C1 segment of cervical spinal cord (tissue), 14 donors: ENCODE measurements at places on chromosomes 6 and 20.

DNA sequence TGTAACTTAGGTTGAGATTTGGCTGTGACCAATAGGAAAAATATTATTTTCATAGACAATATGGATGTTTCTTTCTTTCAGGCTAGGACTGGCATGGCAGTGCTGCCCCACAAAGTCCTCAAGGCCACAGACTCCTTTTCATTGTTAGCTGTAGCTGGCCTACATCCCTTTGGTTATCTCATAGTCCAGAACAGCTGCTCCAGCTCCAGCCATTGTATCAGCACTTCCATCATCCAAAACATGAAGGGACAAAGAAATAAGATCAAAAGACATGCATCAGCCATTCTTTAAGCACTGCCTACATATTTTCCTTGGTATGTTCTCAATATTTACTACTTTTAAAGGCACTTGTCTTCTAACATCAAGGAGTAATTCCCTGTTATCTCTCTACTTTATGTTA is 73.0 kb downstream of the ZDHHC14 start:
- no peak for DNase-seq

DNA sequence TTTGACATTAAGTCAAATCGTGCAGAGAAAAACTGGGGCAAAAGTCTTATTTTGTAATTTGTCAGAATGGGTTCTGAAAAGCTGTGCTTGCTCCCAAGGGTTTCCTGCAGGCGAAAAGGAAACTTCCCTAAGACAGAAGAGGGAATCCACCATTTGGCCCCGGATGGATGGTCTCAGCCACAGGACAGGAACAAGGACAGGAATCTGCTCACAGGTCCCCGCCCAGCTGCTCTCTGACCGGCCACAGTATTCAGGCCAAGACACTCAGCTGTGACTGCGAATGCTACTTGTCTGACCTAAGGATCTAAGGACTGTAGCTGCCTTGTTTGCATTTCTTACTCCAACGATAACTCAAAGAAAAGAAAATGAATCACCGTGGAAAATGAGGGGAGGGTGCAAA is 197.0 kb downstream of the BMP7 start:
- no peak for DNase-seq

DNA sequence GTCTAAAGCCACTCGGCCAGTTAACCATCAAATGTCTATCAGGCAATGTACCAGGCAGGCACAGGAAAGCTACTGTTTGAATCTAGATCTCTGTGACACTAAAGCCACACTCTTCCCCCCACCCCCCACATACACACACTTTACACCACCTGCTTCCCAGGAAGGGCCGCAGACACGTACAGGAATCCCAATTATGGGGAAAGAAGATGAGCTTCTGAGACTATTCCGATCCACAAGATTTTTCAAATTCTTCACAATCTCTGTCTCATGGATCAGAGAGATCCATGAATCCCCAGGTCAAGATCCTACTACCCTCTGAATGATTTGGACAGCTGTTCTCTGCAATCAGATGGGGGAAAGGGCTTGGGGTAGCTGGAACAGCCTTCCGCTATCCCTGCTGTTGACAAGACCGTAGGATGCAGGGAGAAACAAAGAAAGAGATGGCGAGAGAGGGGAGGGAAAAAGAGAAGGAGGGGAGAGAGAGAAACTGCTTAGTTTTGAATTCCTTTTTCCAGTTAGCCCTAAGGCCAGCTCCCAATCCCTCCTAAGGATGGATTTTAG is 25.4 kb upstream of the RIMS4 start:
- no peak for DNase-seq

DNA sequence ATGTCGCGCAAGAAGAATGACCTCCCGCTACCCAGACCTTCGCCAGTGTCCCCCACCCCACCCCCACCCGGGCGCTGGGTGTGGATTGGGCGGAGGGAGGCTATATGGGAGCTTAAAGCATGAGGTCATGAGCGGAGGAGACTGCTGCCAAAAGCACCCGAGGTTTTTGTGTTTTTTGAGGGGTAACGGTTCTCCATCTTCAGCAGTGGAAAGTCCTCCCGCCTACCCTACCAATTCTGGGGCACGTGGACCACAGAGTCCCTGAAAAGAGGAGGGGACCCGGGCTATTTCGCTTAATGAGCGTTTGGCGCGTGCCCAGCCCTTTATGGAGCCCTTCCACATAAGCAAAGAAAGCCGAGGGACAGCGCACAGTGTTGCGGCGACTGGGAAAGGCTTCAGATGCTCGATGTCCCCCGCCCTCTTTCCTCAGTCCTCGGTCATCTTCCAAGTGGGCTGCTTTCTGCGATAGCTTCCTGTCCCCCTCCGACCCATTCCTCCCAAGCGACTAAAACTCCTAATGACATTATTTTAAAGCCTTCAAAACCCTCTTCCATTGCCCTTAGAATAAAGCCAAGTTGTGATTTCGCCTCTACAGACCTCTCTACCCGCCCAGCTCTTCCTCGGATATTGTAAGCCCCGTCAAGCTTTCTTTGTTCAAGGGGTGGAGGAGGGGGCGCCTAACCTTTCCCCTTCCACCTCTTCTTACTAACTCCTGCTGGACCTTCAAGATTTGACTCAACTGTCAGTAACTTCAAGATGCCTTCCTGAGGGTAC is 2.1 kb upstream of the TRERF1 start:
- no peak for DNase-seq

GRCh38 chr20:48986899-48987298 is 59.2 kb upstream of the CSE1L start:
- DNase-seq = peak; percentile 7

DNA sequence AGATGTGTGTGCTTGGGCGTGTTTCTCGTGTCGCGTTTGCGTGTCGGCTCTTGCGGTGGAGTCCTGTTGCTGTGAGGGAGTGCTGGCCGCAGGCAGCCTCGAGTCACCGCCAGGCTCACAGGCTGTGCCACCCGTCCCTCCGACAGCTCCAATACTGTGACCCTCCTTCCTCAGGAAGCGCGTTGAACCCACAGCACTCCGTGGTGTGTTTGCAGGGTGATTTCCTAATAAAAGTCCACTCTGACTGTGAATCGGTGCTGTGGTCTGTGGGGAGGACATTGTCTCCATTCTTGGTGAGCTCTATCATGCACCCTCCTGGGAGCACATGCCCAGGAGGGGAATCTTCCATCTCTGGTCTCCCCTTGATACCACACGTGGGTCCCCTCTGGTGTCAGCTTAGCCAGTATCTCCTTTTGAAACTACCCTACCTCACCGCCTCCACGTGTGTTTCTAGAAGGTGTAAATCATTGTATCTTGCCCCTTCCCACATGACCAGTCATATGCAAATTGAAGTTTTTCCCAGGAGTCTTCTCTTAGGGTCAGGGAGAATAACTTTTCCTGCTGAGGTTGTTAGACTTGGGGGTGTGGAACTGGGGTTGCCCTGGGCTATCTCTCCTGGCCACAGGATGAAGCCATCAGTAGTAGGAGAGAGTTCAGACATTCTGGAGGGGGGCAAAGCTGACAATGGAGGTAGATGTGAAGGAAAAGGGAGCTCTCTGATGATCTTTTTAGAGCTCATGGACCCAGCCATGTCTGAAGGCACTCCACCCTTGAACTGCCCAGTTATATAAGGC is 13.3 kb upstream of the PCMTD2 start:
- DNase-seq = no peak

DNA sequence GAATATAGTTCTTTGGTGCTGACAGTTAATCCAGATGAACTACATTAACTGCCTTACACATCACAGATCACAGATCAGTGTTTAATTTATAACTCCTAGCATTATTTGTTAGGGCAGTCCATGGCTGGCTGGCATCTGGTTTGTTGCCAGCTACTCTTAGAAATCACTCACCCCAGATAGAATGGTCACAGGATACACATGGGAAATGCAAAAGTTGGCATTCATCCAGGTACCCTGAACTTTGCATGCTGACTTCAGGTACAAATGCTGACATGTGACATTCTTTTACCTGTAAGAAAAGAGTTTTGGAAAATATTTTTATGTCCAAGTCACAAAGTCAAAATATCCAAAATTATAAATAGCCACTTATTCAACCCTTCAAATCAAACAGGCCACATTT is 20.2 kb downstream of the FBXL4 start:
- no peak for DNase-seq

GRCh38 chr6:170345662-170346061 is 39.1 kb downstream of the FAM120B start:
- DNase-seq = no peak

- no peak for DNase-seq
These were observed 27.4 kb upstream of the IGF2R start for GRCh38 chr6:159941286-159942113.

DNA sequence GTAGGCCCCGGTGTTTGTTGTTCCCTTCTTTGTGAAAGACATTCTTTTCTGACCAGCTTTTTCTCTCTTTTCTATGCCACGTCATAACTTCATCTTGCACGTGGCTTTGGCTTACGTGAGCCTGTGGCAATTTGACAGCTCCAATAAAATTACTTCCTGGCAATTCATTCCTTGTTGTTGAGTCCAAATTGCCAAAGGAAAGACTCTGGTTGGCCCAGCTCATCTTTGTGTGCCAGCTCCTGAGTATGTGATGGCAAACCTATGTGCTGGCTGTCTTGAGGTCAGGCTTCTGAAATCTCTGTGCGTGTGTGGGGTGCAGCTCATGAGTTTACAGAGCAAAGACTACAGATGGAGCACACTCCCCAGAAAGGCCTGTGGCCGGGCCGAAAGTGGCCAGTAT is 272.5 kb upstream of the SGK1 start:
- no peak for DNase-seq

DNA sequence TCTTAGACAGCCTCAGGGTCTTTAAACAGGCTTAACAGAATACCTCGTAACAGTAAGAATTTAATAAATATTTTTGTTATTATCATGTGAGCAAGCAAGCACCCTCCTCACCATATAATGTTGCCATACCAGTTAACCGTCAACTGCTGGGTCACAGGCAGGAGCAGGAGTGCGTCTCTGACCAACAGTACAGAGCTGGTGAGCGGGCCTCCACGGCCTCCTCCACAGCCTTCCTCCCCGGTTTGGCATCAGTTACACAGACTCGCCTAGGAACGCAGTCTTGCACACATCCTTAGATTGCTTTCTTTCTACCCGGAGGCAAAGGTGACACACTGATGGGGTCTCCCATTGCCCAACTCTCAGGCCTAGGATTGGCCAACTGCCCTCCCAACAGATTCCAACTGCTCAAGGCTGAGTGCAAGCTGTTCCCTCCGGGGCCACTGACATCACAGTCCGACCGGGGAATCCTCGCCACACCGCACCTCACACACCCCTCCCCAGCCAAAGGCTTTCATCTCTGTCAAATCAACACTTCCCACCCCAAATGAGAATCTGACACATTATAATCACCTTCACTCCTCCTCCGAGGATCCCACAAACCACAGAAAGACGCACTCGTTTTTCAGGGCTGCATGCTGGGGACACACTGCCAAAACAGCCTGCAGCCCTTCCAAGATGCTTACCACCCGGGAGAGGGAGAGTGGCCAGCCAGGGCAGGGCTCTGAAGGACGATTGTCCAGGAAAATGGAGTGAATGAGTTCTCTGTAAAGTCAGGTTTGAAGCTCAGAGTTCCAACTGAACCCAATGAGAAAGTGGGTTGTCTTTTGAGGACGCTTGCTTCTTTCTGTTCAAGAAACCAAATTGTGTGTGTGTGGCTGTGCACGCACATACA is 63.2 kb downstream of the PDE10A start:
- DNase-seq = no peak

DNA sequence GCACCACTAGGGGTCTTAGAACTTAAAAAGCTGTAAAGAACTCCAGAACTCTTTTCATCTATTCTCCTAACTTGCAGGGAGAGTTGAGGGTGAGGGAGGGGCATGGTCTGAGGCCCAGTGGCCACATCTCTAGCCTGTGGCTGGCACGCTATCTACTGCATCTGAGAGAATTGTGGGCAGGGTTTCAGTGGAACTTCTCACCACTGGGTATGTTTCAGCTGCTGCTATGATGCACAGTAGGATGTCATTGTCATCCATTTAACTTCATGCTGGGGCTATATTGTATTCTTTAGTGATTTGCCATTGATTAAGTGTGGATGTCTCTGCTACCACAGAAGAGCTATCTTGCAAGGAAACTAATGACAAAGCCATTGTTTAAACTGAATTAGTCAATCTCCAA is 4.5 kb downstream of the TMEM14A start:
- no peak for DNase-seq

DNA sequence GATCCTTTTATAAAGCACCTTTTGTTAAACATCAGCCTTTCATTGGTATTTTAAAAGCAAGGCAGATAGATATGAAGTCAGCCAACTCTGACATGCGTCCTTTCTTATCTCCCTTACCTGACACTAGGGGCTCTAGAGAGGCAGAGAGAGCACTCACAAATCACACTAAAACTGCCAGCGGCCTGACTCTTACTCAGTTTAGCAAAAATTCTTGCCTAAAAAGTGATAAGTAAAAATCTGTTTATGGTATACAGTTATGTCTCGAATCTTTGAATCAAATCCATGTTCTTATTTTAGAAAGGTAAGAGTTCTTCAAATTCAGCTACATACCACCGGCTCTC is 10.4 kb upstream of the TDRD6 start:
- no peak for DNase-seq

DNA sequence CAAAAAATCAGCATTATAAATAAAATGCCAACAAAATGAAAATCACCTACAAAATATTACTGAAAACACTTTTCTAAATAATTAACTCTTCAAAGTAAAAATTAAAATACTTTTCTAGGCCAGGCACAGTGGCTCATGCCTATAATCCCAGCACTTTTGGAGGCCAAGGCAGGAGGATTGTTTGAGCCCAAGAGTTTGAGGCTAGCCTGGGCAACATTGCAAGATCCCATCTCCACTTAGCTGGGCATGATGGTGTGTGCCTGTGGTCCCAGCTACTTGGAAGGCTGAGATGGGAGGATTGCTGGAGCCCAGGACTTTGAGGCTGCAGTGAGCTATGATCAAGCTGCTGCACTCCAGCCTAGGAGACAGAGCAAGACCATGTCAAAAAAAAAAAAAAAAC is 6.4 kb downstream of the SERPINB9 start:
- DNase-seq = no peak
